ENCODE measurements at places on chromosomes 5 and 9.

DNA sequence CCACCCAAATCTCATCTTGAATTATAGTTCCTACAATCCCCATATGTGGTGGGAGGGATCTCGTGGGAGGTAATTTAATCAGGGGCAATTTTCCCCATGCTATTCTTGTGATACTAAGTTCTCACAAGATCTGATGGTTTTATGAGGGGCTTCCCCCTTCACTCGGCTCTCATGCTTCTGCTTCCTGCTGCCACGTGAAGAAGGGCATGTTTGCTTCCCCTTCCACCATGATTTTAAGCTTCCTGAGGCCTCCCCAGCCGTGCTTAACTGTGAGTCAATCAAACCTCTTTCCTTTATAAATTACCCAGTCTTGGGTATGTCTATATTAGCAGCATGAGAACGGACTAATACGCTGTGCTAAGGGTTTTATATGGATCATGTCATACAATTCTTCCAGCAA, 72.3 kb downstream of the TLE4 start:
- DNase-seq = no peak
- no peaks in the 10 kb centered on the region for H3K27me3 ChIP-seq
- peaks cover 10% of the 10 kb centered on the region for H3K4me1 ChIP-seq
- no peak overlapping the region for H3K27ac ChIP-seq
- no peak overlapping the region for H3K4me3 ChIP-seq

DNA sequence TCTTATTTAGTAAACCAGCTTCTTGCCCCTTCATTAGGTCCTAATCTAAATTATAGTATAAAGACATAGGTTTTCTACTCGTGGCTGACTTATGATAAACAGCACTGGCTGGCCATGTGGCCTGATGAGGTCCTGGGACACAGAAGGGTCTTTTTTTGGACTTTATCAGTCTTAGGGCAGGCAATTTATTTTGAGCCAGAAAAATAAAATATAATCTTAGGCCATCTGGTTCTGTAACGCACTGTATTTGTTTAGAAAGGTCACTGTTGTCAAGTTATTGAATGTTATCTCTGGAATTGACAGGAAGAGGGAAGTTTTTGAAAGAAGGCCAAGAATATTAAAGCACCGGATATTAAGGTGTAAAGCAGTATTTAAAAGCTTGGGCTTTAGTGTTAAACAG, 53.9 kb downstream of the RFX3 start:
- no peak overlapping the region for H3K4me3 ChIP-seq
- peaks cover 33% of the 10 kb centered on the region for H3K4me1 ChIP-seq
- DNase-seq = no peak
- peaks cover 2% of the 10 kb centered on the region for H3K36me3 ChIP-seq

DNA sequence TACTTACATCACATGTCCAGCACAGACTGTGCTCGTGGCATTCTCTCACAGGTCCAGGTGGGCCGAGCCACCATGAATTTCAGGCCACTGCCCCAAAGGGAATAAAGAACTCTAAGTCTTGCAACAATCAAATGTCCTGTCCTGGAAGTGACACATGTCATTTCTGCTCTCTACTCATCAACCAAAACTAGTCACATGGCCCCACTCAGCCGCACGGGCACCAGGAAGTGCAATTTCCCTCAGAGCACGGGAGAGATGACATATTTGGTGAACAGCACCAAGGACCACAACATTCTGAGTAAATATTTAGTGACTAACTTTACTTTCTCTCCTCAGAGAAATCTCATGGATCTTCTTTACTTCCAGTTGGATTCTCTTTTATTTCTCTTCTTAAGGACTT, 131.1 kb upstream of the TUT7 start:
- peak overlapping the region; percentile 35 for H3K27ac ChIP-seq
- H3K27me3 ChIP-seq = no peaks in the 10 kb centered on the region
- H3K4me3 ChIP-seq = no peak overlapping the region

DNA sequence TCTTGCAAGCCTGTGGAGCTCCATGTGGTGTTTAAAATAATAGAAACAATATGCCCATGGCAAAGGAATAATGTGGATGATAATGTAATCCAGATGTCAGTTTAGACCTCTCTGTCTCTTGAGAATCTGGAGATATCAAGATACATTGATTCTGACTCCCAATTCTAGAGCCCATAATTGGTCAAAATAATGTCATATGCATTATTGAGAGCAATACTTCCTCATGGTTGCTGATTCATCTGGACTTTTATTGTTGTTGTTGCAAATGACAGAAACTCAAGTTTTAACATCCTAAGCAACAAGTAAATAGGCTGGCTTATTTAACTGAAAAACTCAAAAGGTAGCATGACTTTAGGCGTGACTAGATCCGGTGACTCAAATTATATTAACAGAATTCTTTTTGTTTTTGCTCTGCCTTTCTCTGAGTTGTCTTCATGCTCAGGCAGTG, 152.1 kb downstream of the PCSK1 start:
- H3K27me3 ChIP-seq = peaks cover 4% of the 10 kb centered on the region
- H3K27ac ChIP-seq = peak overlapping the region; percentile 70
- DNase-seq = no peak
- H3K4me3 ChIP-seq = no peak overlapping the region
- H3K4me1 ChIP-seq = peaks cover 29% of the 10 kb centered on the region
- H3K36me3 ChIP-seq = peaks cover 9% of the 10 kb centered on the region

DNA sequence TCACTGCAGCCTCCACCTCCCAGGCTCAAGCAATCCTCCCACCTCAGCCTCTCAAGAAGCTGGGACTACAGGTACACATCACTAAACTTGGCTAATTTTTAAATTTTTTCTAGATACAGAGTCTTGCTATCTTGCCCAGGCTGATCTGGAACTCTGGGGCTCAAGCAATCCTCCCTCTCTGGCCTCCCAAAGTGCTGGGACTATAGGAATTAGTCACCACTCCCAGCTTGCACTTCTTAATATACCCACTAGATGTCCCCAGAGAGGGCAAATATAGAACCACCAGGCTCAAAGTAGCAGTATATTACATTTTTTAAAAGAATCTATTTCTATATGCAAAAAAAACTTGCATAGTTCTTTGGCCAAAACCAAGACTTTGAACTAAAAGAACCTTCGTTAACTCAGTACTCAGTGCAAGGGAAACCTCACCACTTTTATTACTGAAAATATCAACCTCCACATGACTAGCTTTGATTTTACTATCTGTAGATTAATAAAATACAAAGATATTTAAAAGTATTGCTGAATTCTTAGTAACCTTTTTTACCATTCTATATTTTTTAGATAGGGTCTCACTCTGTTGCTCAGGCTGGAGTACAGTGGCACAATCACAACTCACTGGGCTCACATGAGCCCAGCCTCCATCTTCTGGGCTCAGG, 25.8 kb upstream of the HSD17B3 start:
- no peaks in the 10 kb centered on the region for H3K36me3 ChIP-seq
- no peaks in the 10 kb centered on the region for H3K27me3 ChIP-seq
- no peak overlapping the region for H3K4me3 ChIP-seq
- no peak overlapping the region for H3K27ac ChIP-seq
- H3K4me1 ChIP-seq = no peaks in the 10 kb centered on the region
- DNase-seq = peak; percentile 53

- no peak for DNase-seq
- H3K27ac ChIP-seq = no peak overlapping the region
- peaks cover 6% of the 10 kb centered on the region for H3K4me1 ChIP-seq
- no peaks in the 10 kb centered on the region for H3K27me3 ChIP-seq
- H3K4me3 ChIP-seq = no peak overlapping the region
Observed at GRCh38 chr9:127493592-127494303, 42.4 kb downstream of the LRSAM1 start.

DNA sequence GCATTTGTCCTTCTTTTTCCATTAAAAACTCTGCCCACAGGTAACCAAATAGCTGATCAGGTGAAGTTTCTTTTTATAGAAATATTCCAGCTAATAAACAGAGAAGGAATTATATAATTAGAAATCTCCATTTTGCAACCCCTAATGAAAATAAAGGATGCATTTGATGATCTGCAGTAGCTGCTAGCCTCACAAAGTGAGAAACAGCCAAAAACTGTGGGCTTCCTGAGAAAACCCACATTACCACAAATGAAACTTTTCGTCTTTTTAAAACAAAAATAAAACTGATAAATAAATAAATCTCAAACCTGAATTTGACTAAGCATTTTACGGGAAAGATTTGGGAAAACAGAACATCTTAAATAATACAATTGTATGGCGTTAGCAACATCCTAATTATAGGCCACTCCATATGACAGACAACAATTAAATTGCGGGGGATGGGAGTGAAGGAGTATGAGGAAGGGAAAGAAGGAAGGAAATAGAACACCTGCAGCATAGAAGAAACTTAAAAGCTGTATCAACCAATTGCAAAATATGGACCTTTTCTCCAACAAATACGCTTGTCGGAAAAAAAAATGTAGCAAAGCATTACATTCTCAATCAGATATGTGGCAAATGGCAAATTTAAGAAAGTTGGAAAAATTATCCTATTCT, 283.0 kb upstream of the ITGA1 start:
- DNase-seq = no peak
- peaks cover 12% of the 10 kb centered on the region for H3K27me3 ChIP-seq
- peak overlapping the region; percentile 22 for H3K27ac ChIP-seq
- H3K4me1 ChIP-seq = peaks cover 18% of the 10 kb centered on the region

DNA sequence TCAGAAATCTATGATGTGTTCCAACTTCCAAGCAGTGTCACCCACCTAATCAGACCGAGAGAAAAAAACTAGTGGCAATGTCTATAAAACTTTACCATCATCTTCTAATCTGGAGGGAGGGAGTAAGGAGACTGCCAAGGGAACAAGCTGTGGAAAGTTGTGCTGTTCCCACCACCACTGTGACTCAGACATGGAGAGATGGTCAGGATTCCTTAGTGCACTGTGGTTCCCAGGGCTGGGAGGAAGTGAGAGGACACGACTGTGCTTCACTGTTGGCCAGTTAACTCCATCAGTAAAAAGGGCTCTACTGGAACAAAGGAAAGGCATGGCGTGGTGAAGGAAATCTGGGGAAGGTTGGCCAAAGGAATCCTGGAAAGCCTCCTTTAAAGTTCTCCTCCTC, 18.8 kb downstream of the TICAM2 start:
- H3K27ac ChIP-seq = no peak overlapping the region
- H3K4me3 ChIP-seq = no peak overlapping the region
- DNase-seq = no peak
- no peaks in the 10 kb centered on the region for H3K27me3 ChIP-seq

- H3K4me1 ChIP-seq = peaks cover 42% of the 10 kb centered on the region
- no peaks in the 10 kb centered on the region for H3K27me3 ChIP-seq
- DNase-seq = no peak
- peaks cover 21% of the 10 kb centered on the region for H3K36me3 ChIP-seq
Observed at GRCh38 chr5:172235132-172235780, 41.3 kb downstream of the EFCAB9 start.

DNA sequence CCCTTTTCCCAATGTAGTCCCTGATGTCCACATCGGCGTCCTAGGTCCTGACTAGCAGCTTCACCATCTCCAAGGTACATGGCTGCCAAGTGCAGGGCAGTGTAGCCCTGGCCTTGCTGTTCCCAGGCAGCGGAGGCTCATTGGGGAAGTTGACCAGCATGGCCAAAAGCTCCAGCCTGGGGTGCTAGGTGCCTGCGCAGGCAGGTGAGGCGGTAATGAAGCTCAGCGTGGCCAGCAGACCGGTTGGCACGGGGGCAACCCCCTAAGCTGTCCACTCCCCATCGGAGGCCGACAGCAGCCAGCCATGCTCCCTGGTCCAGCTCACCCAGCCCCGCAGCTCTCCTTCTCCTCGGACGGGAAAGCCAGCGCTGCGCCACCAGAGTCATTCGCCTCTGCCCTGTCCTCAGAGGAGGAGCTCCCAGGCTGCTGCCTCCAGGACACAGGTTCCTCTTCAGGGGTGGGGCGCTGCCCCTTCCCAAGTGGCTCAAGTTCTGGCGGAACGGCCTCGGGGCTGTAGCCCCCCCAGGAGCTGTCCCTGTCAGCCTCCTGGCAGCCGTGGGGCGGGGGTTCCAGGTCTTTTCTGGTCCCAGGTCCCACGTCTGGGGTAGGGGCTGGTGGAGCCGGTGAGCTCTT, 1218.2 kb downstream of the FOXD4L5 start:
- no peak overlapping the region for H3K4me3 ChIP-seq
- no peaks in the 10 kb centered on the region for H3K4me1 ChIP-seq
- no peaks in the 10 kb centered on the region for H3K36me3 ChIP-seq
- H3K27ac ChIP-seq = no peak overlapping the region

DNA sequence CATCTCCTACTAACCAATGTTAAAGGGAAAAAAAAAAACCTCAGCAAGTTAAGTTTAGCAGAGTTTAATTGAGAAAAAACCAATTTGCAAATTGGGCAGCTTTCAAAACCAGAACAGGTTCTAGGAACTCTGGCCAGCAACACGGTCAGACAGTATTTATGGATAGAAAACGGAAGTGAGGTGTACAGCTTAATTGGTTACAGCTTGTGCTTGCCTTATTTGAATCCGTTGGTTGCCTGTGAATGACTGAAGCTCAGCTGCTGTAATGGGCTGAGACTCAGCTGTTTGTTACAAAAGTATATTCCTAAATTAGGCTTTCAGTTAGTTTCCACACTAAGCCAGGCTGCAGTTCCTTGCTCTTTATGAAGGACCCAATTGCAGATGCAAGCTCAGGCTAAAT, 217.0 kb downstream of the SREK1 start:
- H3K36me3 ChIP-seq = no peaks in the 10 kb centered on the region
- H3K27me3 ChIP-seq = peaks cover 12% of the 10 kb centered on the region
- no peak for DNase-seq
- H3K27ac ChIP-seq = no peak overlapping the region
- H3K4me3 ChIP-seq = no peak overlapping the region
- no peaks in the 10 kb centered on the region for H3K4me1 ChIP-seq

DNA sequence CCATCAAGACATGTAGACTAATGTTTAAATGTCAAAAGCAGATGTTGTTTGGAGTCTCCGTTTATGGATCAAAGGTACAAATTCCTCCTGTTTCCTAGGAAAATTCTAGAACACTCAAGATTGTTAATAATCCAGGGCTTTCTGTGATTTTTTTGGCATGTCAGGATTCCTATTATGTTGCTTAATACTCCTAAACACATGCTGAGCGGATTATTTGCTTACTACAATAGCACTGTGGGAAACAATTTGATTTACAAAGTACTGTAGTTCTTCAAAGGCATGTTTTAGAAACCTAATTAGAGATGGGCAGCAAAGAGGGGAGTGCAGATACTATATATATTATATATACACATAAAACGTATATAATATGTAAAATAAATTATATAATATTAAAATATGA, 19.0 kb upstream of the SCAMP1 start:
- no peaks in the 10 kb centered on the region for H3K4me1 ChIP-seq
- H3K27ac ChIP-seq = no peak overlapping the region
- H3K4me3 ChIP-seq = no peak overlapping the region
- peaks cover 4% of the 10 kb centered on the region for H3K36me3 ChIP-seq
- peaks cover 2% of the 10 kb centered on the region for H3K27me3 ChIP-seq

- H3K4me1 ChIP-seq = no peaks in the 10 kb centered on the region
- H3K4me3 ChIP-seq = no peak overlapping the region
- no peak overlapping the region for H3K27ac ChIP-seq
Observed at GRCh38 chr9:86321373-86321772, 32.8 kb downstream of the TUT7 start.

Measured in activated CD8-positive, alpha-beta memory T cell treated with anti-CD3 and anti-CD28 coated beads, Interleukin-2, amount 10 ng/mL, durations not matched to agents 7 days and 5 days (primary cell).